Esophagus (tissue), 2 donors: ENCODE measurements at places on chromosomes 7 and 10. TPM values are rescaled to one million over a fixed set of nuclear protein-coding genes. Genes with fewer than 3 reads are reported as not detected.

The LIPJ gene
- not detected for polyA plus RNA-seq

The RPEL1 gene
- 0.02 TPM for polyA plus RNA-seq

The NUDT13 gene
- polyA plus RNA-seq = 1.8 TPM

The CCNJ gene
- polyA plus RNA-seq = 1.9 TPM

The ODAD2 gene
- polyA plus RNA-seq = 0.12 TPM

The PHKG1 gene
- 1.3 TPM for polyA plus RNA-seq

The VIM gene
- 174 TPM for polyA plus RNA-seq

The MICALL2 gene
- 50.7 TPM for polyA plus RNA-seq

The SNX10 gene
- polyA plus RNA-seq = 0.44 TPM

The CACNB2 gene
- 5.1 TPM for polyA plus RNA-seq

The CLDN3 gene
- 0.14 TPM for polyA plus RNA-seq

The OPN1SW gene
- not detected for polyA plus RNA-seq

The CDCA7L gene
- 6.0 TPM for polyA plus RNA-seq

The TNS3 gene
- polyA plus RNA-seq = 3.4 TPM

The NYAP1 gene
- polyA plus RNA-seq = 1.3 TPM

The PKD2L1 gene
- polyA plus RNA-seq = not detected

The INHBA gene
- 0.42 TPM for polyA plus RNA-seq

The SLC18A3 gene
- not detected for polyA plus RNA-seq

The AQP1 gene
- polyA plus RNA-seq = 49.8 TPM

The GIMAP5 gene
- 5.2 TPM for polyA plus RNA-seq

The SPDYE16 gene
- polyA plus RNA-seq = 0.08 TPM

The ANLN gene
- polyA plus RNA-seq = 11.2 TPM

The TSPAN33 gene
- polyA plus RNA-seq = 3.8 TPM

The PAX2 gene
- polyA plus RNA-seq = not detected

The SAMD9 gene
- 25.2 TPM for polyA plus RNA-seq

The CDC14C gene
- not detected for polyA plus RNA-seq

The LEP gene
- 0.02 TPM for polyA plus RNA-seq

The SPDYE6 gene
- polyA plus RNA-seq = not detected

The CRPPA gene
- 0.12 TPM for polyA plus RNA-seq

The TSPAN14 gene
- polyA plus RNA-seq = 63.2 TPM

The SHTN1 gene
- 6.5 TPM for polyA plus RNA-seq

The KLF14 gene
- not detected for polyA plus RNA-seq

The TMEM178B gene
- 0.26 TPM for polyA plus RNA-seq

The ATOH7 gene
- 0.02 TPM for polyA plus RNA-seq

The OR6B1 gene
- not detected for polyA plus RNA-seq

The AFAP1L2 gene
- polyA plus RNA-seq = 8.2 TPM

The NKX1-2 gene
- 0.33 TPM for polyA plus RNA-seq

The SLC35G1 gene
- 1.4 TPM for polyA plus RNA-seq

The PON1 gene
- not detected for polyA plus RNA-seq

The UPK3BL1 gene
- 91.5 TPM for polyA plus RNA-seq

The PAX4 gene
- not detected for polyA plus RNA-seq

The PSD gene
- polyA plus RNA-seq = 1.1 TPM

The MYO3A gene
- 0.95 TPM for polyA plus RNA-seq

The GPR26 gene
- polyA plus RNA-seq = not detected

The PTER gene
- polyA plus RNA-seq = 4.0 TPM

The VSTM4 gene
- polyA plus RNA-seq = 1.2 TPM

The STAG3 gene
- polyA plus RNA-seq = 0.73 TPM

The PITRM1 gene
- 41.8 TPM for polyA plus RNA-seq

The KCNH2 gene
- polyA plus RNA-seq = 0.88 TPM

The MAGI2 gene
- 0.79 TPM for polyA plus RNA-seq

The EGFR gene
- 12.8 TPM for polyA plus RNA-seq

The ZNF736 gene
- 3.5 TPM for polyA plus RNA-seq

The CDH23 gene
- polyA plus RNA-seq = 1.6 TPM

The LRRC17 gene
- 0.26 TPM for polyA plus RNA-seq

The JCAD gene
- 1.0 TPM for polyA plus RNA-seq

The CLEC2L gene
- 0.04 TPM for polyA plus RNA-seq

The CCDC201 gene
- polyA plus RNA-seq = not detected

The CPEB3 gene
- polyA plus RNA-seq = 2.3 TPM
